ENCODE measurements at places on chromosomes 7 and 10.

DNA sequence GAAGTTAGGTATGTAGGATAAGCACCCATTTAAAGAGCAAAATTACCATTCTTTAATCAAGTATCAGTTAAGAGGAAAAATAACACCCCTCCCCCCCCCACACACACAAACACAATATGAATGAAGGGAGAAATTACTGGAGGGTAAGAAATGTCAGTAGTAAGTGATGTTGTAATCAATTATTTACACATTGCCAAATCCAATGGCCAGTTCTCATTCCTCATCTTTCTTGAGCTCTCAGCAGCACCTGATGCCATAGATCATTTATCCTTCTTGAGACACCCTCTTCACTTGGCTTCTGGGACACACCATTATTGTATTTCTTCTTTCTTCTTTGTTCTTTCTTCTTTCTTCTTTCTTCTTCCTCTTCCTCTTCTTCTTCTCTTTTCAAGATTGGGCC lies 33.7 kb upstream of the FAM3C start:
- DNase-seq: no peak

GRCh38 chr7:21352540-21353387 lies 75.1 kb upstream of the SP4 start:
- no peak for DNase-seq

DNA sequence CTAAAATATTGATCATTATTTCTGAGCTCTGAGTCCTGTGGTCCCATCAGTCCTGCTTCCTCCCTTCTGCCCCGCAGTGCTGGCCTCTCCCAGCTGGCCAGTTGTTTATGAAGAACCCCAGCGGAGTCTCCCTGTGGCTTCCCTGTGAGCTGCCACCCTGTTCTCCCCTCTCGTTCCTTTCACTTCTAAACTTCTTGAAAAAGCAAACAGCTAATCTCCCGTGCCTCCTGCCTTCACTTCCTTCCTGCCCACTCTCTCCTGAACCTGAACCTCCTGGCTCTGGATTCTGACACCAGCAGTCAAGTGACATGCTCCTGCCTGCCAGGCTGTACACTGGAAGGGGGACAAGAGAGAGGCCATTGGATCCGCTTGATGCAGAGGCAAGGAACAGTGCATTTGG lies 63.7 kb upstream of the ZPBP start:
- DNase-seq: no peak

GRCh38 chr10:124911124-124912067 lies 30.5 kb upstream of the ZRANB1 start:
- peak; percentile 75 for DNase-seq

- no peak for DNase-seq
These were observed 332.6 kb upstream of the GHITM start for GRCh38 chr10:83806717-83807116.

DNA sequence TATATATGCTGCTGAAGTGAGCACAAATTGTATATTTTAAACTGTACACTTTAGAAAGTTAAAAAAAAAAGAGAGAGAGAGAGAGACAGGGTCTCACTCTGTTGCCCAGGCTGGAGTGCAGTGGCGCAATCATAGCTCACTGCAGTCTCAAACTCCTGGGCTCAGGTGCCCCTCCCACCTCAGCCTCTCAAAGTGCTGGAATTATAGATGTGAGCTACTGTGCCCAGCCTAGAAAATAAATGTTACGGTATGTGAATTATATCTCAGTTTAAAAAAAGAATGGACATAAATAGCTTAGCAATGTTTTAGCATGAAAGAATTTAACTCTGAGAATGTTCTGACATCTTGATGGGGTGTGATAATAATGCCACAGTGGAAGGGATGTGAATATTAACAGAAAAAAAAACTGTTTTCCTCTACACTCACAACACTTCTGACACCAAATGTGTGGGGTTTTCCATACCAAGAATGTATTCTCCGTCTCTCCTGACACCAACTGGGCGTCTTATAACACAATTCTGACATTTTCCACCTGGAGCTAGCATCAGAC lies 162.1 kb downstream of the PLCE1 start:
- no peak for DNase-seq

- DNase-seq: peak; percentile 60
These were observed 134.1 kb upstream of the GDF10 start for GRCh38 chr10:47165711-47166404.

GRCh38 chr10:23293145-23293724 lies 51.4 kb downstream of the C10orf67 start:
- DNase-seq: peak; percentile 40

- DNase-seq: no peak
These were observed 52.1 kb downstream of the GNAI1 start for GRCh38 chr7:80186721-80187120.

DNA sequence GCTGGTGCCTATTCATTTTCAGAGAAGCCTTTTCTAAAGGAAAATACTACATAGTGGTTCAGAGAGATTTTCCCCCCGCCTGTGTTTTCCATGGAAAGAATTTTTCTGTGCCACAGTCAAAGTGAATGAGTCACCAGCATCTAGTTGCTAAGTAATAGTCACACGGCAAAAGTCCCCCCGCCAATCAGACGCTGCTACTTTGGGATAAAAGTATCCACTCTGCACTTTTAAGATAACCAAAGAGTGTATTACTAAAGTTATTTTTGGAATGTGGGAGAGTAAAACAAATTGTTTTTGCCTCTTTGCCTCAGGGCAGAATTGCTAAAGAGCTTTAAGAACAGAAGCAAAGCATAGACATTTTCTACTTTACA lies 23.5 kb downstream of the ABLIM1 start:
- DNase-seq: peak; percentile 69

DNA sequence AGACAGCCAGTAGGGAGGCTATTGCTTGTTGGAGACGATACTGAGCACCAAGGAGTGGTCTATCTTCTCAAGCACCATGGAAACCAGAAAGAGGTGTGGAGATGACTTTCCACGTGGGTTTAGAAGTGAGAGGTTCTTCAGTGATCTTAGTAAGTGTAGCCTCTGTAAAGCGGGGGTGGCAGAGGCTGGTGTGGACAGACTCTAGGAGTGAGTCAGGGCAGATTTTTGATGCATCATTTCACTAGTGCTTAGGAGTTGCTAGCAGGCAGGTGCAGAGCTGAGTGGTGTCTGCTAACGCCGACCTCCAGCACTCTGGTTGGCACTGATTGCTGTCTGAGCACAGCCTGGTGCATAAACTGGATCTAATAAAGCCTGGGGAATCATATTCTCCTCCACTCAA lies 78.4 kb upstream of the ADO start:
- DNase-seq: no peak

- no peak for DNase-seq
These were observed 59.7 kb upstream of the LRRC18 start for GRCh38 chr10:48999346-48999745.

DNA sequence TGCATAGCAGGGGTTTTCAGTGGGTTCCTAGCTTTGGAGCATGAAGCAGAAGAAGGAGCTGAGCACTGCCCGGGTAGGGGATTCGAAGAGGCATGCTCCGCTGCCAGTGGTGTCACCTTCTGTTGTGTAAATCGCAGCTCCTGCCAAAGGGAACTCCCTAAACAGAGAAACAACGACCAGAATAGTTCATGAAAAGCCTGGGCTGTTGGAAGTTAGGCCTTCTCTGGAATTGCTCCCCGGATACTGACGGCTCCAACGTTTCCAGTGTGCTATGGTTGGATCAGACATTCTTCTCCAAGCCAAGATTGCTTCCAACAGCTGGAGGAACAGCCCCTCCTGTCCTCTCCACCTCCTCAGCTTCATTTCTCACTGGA lies 546.0 kb upstream of the FZD8 start:
- no peak for DNase-seq

DNA sequence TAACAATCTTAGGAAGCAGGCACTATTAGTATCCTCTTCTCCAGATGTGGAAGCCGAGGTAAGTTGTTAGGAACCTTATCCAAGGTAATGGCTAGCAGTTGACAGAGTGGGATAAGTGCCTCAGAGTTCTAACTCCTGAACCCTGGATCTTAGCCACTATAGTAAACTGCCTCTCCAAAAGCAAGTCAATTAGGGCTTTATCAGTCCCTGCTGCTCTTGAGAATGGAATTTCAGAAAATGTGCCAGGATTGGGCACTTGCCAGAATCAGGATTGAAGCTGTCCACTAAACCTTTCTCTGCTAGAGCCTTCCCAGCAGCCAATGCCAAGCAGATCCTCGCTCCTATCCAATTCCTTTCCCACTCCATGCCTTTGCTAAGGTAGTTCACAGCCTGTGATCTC lies 777.5 kb upstream of the POM121L12 start:
- DNase-seq: no peak

DNA sequence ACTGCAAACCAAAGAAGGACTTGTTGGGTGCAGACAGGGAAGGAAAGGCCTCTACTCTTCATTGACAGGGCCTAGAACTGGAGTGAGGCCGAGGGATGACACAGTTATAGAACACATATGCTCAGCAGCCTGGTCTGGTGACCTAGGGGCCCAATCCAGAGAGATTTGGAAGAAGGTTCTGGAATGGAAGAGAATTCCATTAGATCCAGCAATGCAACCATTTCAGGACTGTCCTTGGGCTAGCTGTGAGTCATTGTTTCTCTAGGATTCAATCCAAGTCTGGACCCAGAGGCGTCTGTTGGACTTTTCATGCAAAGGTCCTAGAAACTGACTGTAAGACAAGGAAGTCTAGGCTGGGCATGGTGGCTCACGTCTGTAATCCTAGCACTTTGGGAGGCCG lies 59.2 kb downstream of the WIPF3 start:
- DNase-seq: peak; percentile 89

- peak; percentile 25 for DNase-seq
These were observed 52.1 kb upstream of the SLC29A3 start for GRCh38 chr10:71266918-71267442.

- peak; percentile 31 for DNase-seq
These were observed 452 bp downstream of the SEMA3C start for GRCh38 chr7:80918399-80918798.

GRCh38 chr10:61140765-61141392 lies 196.9 kb upstream of the RHOBTB1 start:
- DNase-seq: peak; percentile 78

- peak; percentile 58 for DNase-seq
These were observed 594 bp upstream of the RP9 start for GRCh38 chr7:33109758-33110238.

GRCh38 chr7:123472750-123473445 lies 61.5 kb downstream of the IQUB start:
- no peak for DNase-seq

DNA sequence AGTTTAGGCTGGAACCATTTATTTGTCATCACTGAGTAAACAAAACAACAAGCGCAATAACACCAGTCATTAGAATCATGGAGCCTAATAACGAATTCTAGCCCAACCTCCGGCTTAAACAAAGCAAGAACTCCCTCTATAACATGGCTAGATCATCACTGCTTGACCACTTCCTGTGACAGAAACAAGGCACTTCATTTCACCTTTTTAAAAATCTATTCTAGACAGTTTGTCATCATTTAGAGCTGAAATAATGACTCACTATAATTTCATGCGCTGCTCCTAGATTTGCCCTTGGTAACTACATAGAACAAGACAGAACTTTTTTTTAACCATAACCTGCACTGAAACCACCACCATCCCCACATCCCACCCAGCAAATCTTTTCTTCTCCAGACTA lies 81.3 kb downstream of the OSBPL3 start:
- DNase-seq: peak; percentile 59

DNA sequence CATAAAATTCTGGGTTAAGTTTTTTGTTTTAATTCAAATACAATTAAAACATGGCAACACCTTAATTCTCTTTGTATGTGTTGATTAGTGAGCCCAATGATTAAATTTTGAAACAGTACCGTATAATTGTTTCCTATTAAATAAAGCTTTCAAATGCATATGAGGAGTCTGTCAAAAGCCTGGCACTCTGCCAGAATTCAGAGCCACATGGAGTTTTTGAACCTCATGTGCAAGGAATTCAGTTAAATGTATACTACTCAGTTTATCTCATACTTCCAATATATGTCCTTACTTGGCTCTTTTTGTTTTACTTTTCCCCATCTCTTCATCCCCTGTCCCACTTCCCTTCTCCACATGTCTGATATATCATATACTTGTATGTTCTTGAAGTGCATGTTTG lies 165.6 kb upstream of the FAM3C start:
- no peak for DNase-seq

- DNase-seq: no peak
These were observed 8.2 kb downstream of the COL26A1 start for GRCh38 chr7:101370836-101371235.

DNA sequence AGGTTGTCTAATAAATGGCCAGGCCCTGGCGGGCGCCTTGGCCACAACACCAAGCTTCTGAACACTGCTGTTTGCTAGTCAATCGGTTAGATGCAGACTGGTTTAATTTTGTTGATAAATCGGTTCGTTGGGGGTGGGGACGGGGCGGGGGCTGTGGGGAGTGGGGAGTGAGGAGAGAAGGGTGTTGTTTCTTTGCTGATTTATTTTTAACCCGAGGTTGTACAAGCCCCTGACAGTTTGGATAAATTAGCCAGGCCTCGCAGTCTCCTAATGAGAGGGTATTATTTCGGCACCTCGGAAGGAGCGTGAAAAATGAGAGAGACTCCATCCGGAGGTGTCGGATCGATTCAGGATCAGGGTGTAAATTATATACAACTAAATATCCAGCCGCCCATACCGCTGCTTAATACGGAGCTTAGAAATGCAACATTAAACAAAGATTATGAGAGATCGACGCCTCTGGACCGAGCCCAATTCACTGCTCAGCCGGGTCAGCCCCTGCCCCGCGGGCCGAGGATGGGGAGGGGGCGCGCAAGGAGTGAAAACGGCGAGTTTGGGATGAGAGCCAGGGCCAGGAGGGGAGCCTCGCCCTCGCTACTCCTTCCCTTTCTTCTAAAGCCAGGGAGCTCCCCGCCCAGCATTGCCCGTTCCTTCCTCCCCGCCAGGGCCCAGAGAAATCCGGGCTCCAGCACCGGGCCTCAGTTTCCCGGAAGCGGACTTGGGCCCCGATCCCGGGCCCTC lies 8.0 kb downstream of the UNCX start:
- no peak for DNase-seq

Data from fibroblast of mammary gland (primary cell).